ENCODE measurements at places on chromosomes 2 and 18. TPM values are rescaled to one million over a fixed set of nuclear protein-coding genes. Genes with fewer than 3 reads are reported as not detected.

- no peaks in the 10 kb centered on the region for H3K36me3 ChIP-seq
- H3K4me3 ChIP-seq: no peak overlapping the region
- no peaks in the 10 kb centered on the region for H3K27me3 ChIP-seq
These were observed 162.7 kb downstream of the MYO3B start for GRCh38 chr2:170340693-170341068.

DNA sequence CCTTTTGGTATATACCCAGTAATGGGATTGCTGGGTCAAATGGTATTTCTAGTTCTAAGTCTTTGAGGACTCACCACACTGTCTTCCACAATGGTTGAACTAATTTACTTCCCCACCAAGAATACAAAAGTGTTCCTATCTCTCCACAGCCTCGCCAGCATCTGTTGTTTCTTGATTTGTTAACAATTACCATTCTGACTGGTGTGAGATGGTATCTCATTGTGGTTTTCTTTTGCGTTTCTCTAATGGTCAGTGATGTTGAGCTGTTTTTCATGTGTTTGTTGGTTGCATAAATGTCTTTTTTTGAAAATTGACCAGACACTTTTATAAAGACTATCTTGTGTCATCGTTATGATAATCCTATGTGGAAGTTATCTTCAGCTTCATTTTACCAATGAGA, 16.0 kb upstream of the ATP8B1 start:
- H3K4me1 ChIP-seq: no peaks in the 10 kb centered on the region
- no peak for DNase-seq
- H3K27ac ChIP-seq: no peak overlapping the region
- H3K36me3 ChIP-seq: no peaks in the 10 kb centered on the region

GRCh38 chr2:182715121-182715891, 751 bp upstream of the DNAJC10 start:
- H3K27ac ChIP-seq: peak overlapping the region; percentile 65
- peak overlapping the region; percentile 89 for H3K4me3 ChIP-seq
- no peak for DNase-seq
- H3K36me3 ChIP-seq: peaks cover 5% of the 10 kb centered on the region
- no peaks in the 10 kb centered on the region for H3K27me3 ChIP-seq

DNA sequence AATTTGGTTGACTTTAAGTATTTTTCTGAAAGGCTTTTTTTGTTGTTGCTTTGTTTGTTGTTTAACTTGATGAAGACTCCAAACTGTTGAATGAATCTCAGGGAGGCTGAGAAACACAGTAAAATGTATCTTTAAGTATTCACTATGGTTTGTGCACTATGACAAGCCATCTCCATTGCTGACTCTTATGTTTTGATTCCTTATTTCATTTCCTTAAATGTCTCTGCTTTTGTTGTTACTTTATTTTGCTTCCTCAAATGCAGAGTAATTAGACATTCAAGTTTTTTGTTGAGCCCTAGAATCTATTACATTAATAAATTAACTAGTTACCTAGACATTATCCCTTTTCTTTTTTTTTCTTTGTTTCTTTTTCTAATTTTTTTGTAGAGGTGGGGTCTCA, 46.3 kb upstream of the SLC39A10 start:
- no peak overlapping the region for H3K27ac ChIP-seq
- no peak overlapping the region for H3K4me3 ChIP-seq
- no peak for DNase-seq
- H3K27me3 ChIP-seq: no peaks in the 10 kb centered on the region
- H3K4me1 ChIP-seq: no peaks in the 10 kb centered on the region
- H3K36me3 ChIP-seq: no peaks in the 10 kb centered on the region

- H3K36me3 ChIP-seq: peaks cover 58% of the 10 kb centered on the region
- DNase-seq: no peak
- H3K4me1 ChIP-seq: peaks cover 67% of the 10 kb centered on the region
- H3K27me3 ChIP-seq: no peaks in the 10 kb centered on the region
- H3K27ac ChIP-seq: no peak overlapping the region
These were observed 31.1 kb downstream of the BIN1 start for GRCh38 chr2:127075821-127076220.

DNA sequence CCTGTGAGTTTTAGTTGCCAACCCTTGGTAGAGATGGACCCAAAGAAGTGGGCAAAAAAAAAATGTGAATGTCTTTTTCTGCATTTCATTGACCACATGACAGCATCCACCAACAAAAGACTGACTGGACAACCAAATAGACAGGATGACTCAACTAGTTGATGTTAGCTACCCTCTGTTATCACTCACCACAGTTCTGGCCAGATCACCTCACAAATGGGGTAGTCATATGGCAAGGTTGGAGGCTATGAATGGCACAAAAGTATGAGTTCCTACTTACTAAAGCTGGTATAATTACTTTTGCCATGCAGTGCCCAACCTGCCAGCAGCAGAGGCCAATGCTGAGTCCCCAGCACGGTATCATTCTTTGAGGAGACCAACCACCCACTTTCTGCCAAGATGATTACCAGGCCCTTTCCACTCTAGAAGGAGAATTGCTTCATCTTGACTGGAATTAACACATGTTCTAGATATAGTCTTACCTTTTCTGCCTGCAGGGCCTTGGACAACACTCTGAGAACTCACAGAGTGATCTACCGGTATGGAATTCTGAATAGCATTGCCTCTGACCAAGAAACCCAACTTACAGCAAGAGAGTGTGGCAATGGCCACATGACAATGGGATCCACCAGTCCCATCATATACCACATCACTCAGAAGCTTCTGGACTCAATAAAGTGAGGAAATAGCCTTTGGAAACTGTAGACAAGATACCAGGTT, 20.1 kb upstream of the TCF7L1 start:
- no peak for DNase-seq
- H3K4me1 ChIP-seq: no peaks in the 10 kb centered on the region
- no peaks in the 10 kb centered on the region for H3K36me3 ChIP-seq
- no peak overlapping the region for H3K27ac ChIP-seq

DNA sequence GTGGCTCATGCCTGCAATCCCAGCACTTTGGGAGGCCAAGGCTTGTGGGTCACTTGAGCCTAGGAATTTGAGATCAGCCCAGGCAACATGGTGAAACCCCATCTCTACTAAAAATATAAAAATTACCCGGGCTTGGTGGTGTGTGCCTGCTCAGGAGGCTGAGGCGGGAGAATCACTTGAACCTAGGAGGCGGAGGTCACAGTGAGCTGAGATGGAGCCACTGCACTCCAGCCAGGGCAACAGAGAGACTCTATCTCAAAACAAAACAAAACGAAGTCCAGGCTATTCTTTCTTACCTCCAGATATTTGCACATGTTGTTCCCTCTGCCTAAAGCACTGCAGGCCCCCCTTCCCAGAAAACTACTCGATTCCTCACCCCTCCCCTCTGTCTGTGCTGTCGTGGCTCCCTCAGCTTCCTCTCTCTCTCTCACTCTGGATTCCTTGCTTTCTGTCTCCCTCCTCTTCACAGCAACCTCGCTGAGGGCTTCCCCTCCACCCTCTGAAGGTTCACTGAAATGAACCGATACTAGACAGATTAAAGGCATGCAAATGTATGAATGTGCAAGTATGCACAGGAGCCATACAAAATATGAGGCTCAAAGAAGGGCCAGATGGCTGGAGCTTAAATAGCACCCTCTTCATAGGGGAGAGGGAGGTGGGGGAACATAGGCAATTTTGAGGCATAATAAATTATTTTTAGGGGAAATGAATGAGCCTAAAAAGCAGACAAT, 18.5 kb downstream of the TMEM177 start:
- H3K4me3 ChIP-seq: no peak overlapping the region
- H3K36me3 ChIP-seq: no peaks in the 10 kb centered on the region
- peaks cover 2% of the 10 kb centered on the region for H3K27me3 ChIP-seq
- DNase-seq: peak; percentile 10

- no peak overlapping the region for H3K27ac ChIP-seq
- H3K4me1 ChIP-seq: peaks cover 3% of the 10 kb centered on the region
- H3K27me3 ChIP-seq: peaks cover 12% of the 10 kb centered on the region
- H3K36me3 ChIP-seq: no peaks in the 10 kb centered on the region
These were observed 19.2 kb downstream of the ATOH8 start for GRCh38 chr2:85772841-85773491.

- DNase-seq: no peak
- H3K4me3 ChIP-seq: no peak overlapping the region
- no peak overlapping the region for H3K27ac ChIP-seq
- peaks cover 2% of the 10 kb centered on the region for H3K27me3 ChIP-seq
- H3K4me1 ChIP-seq: no peaks in the 10 kb centered on the region
- H3K36me3 ChIP-seq: no peaks in the 10 kb centered on the region
These were observed 127.6 kb downstream of the MAPK4 start for GRCh38 chr18:50687491-50687890.

- DNase-seq: no peak
- H3K27me3 ChIP-seq: no peaks in the 10 kb centered on the region
- peaks cover 24% of the 10 kb centered on the region for H3K36me3 ChIP-seq
These were observed 61.3 kb downstream of the UGP2 start for GRCh38 chr2:63903003-63903402.

Gene TXNDC2
- total RNA-seq: not detected

Gene GPAT2
- 2.0 TPM for total RNA-seq

Gene UNC80
- total RNA-seq: not detected

Gene ITGB6
- not detected for total RNA-seq

Gene LAMA3
- total RNA-seq: not detected
